Uterine smooth muscle cell (primary cell): ENCODE measurements at places on chromosomes 12 and 14. TPM values are rescaled to one million over a fixed set of nuclear protein-coding genes. Genes with fewer than 3 reads are reported as not detected.

The TAC3 gene
- total RNA-seq: not detected in 2 replicates

The OR6C2 gene
- total RNA-seq: not detected in 2 replicates

The SIX1 gene
- total RNA-seq: 0.12 and 0.33 TPM in 2 replicates

The ERP27 gene
- not detected in 2 replicates for total RNA-seq

The CLEC4D gene
- not detected in 2 replicates for total RNA-seq

The ABCC9 gene
- 20.5 and 37.9 TPM in 2 replicates for total RNA-seq

The PXMP2 gene
- 9.8 and 12.9 TPM in 2 replicates for total RNA-seq

The CAND1 gene
- 140 and 155 TPM in 2 replicates for total RNA-seq

The REP15 gene
- 2.2 and 2.3 TPM in 2 replicates for total RNA-seq

The KLRK1 gene
- not detected in 2 replicates for total RNA-seq

The PAPLN gene
- 3.8 and 5.1 TPM in 2 replicates for total RNA-seq

The SMOC1 gene
- 0.22 TPM in 1 of 2 replicates, not detected in the other for total RNA-seq

The AQP2 gene
- total RNA-seq: not detected in 2 replicates

The VDR gene
- 2.7 and 9.2 TPM in 2 replicates for total RNA-seq

The SLC17A8 gene
- total RNA-seq: 0.12 TPM in 1 of 2 replicates, not detected in the other

The TIMELESS gene
- total RNA-seq: 12.1 and 31.5 TPM in 2 replicates

The PZP gene
- not detected in 2 replicates for total RNA-seq

The KRT75 gene
- not detected in 2 replicates for total RNA-seq

The MMP19 gene
- 2.7 and 5.2 TPM in 2 replicates for total RNA-seq

The TEX52 gene
- total RNA-seq: 0.12 TPM in 1 of 2 replicates, not detected in the other

The TMX1 gene
- total RNA-seq: 52.9 and 83.4 TPM in 2 replicates

The PRB2 gene
- not detected in 2 replicates for total RNA-seq

The POLE2 gene
- 12.5 and 33.3 TPM in 2 replicates for total RNA-seq

The PDZRN4 gene
- total RNA-seq: not detected in 2 replicates

The CHMP4A gene
- 32.7 and 38.6 TPM in 2 replicates for total RNA-seq

The RND1 gene
- total RNA-seq: 0.12 TPM in 1 of 2 replicates, not detected in the other

The FUT8 gene
- total RNA-seq: 139 and 141 TPM in 2 replicates

The CAPZA3 gene
- total RNA-seq: not detected in 2 replicates

The IL26 gene
- total RNA-seq: not detected in 2 replicates

The PCED1B gene
- total RNA-seq: 0.66 and 0.87 TPM in 2 replicates

The ACOT6 gene
- 0.12 TPM in 1 of 2 replicates, not detected in the other for total RNA-seq

The KRT73 gene
- not detected in 2 replicates for total RNA-seq
